Amniotic epithelial cell (primary cell): ENCODE measurements at places on chromosomes 7 and 10.

GRCh38 chr10:650886-651615 lies 38.4 kb downstream of the DIP2C start:
- DNase-seq = no peak

GRCh38 chr7:114886241-114886640 lies 35.7 kb upstream of the MDFIC start:
- DNase-seq = no peak

DNA sequence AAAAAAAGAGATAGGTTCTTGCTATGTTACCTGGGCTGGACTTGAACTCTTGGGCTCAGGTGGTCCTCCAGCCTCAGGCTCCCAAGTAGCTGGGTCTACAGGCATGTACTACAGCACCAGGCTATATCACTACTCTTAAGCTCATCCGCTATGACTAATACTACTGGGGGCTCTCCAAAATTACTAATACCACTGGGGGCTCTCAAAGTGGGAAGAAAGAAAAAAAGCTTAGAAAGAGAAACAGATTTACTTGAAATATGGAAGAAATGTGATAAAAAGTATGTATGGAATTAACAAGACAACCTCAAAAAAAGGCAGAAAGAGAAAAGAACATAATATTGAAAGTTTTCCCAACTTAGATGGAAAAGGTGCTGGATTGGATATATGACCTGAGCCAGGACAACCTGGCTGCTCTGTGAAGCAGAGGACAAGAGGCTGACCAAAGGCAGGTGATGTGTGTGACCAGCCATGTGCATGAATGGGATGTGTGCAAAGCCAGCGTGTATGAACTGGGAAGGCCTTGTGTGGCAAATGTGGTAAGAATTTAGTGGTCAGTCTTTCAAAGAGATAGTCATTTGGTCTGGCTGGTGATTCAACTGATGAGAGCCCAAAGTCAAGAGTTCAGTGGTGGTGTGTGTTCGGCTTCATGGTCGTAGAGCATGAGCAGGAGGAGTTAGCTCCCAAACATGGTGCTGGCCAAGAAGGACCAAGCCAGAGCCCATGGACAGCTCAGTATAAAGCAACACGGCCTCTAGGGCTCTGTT lies 232.4 kb upstream of the KLF14 start:
- peak; percentile 85 for DNase-seq

- DNase-seq = no peak
Measured at GRCh38 chr7:102454468-102454867, 10.2 kb downstream of the ALKBH4 start.

DNA sequence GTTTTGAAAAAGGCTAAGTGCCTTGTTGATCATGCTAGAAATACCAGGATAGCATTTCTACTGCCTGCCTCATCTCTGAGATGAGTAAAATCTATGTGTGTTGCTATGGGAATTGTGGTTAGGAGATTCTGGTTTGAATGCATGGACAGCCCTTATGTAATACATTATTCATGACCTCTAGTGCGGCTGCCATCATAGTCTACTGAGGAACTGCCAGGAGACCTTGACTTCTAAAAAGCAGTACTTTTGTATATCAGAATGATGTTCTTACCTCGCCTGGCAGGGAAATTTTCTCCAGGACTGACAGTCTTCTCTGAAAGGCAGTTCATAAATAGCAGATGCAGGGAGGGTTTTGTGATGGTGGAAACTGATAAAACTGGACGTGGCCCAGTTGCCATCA lies 248.5 kb downstream of the NSUN6 start:
- DNase-seq = peak; percentile 70
